Muscle of back (tissue), 13 donors: ENCODE measurements at places on chromosomes 2 and 18.

DNA sequence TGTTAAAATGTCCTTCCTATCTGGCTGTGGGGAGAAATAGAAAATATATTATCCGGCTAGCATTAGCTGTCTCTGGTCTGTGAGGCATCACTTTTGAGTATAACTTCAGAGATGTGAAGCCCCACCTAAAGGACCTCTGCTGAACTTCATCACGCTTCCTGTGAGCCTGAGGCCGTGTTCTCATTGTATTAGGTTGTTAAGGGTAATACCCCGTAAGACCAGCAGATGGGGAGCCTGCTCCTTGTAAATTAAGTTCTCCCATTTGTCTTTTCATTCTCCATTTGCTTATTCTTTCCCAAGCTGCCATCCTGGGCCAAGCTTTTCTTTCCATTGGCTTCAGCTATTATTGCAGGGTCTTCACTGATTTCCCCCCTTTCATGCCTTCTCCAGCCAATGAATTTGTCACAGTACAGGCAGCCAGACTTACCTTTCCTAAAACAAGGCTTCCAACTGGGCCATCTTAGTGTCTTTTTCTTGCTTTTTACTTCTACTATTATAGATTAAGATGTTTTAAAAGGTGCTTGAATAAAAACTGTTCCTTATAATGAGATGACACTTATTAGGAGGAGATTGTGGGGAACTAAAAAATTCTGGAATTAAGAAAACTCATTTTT, 12.4 kb downstream of the NIF3L1 start:
- peak; percentile 87 for DNase-seq

- peak; percentile 58 for DNase-seq
Observed at GRCh38 chr2:232539298-232540231, at the start of gene CHRNG. Gene CHRNG (plus strand): TSS chr2:232539692. CDS start chr2:232539748, 56 bp downstream.

- DNase-seq = peak; percentile 3
Observed at GRCh38 chr2:218125626-218126080, at the start of gene CXCR2. Gene CXCR2 (plus strand): TSS chr2:218126028. CDS start chr2:218134802, 8,774 bp downstream.

- DNase-seq = no peak
Observed at GRCh38 chr2:216490061-216490460, 8.6 kb upstream of the RPL37A start.

GRCh38 chr2:94759211-94759610, 112.0 kb upstream of the TEKT4 start:
- no peak for DNase-seq

DNA sequence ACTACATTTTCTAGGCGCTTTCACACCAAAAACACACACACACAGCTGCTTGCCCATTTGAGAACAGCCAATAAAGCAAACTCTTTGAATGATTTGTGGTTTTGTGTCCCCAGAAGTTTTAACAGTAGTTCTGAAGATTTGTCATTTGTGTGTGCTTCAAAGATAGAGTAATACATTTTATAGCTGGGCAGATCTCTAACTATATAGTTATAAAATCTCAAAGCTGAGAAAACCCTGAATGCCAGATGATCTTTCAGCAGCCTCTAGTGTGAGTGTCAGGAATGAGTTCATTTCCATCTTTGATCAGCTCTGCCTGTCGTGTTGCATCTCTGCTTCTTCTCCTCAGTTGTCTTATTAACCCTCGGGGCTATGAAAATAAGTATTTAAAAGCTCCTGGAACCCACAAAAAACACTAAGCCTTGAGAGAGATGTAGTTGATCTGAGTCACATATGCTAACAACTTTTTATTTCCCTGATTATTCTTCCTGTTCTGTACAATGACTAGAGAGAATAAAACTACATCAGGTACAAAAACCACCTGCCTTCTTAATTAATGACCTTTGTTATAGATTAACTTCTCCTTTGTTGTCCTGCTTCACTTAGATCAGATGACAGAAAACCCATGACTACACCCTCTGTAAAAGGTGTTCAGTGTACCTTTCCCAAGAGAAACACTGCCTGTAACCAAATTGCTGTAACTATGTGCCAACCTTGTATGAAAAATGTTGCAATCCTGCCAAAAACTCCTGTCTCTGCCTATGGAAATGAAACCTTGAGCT, 30.0 kb upstream of the SLC3A1 start:
- no peak for DNase-seq
